ENCODE measurements at places on chromosomes 12 and 14. TPM values are rescaled to one million over a fixed set of nuclear protein-coding genes. Genes with fewer than 3 reads are reported as not detected.

WNT1 gene
- not detected for total RNA-seq

DNA sequence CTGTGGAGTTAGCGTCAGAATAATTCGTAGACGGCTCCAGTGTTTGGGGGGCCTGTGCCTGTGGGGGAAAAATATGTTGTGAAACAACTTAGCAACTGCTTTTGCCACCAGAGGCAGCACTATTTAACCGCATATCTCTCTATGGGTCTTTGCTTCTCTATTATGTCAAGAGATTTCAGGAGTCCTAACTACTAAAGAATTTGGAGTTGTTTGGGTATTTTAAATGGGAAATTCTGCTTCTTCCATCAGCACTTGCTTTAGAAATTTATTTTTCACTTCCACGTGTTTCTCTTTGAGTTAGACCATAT, 594 bp upstream of the CLEC14A start:
- no peak for DNase-seq

- no peak for DNase-seq
Observed at GRCh38 chr12:27316947-27317346, 15.7 kb upstream of the BMAL2 start.

GRCh38 chr12:57694459-57695019, 607 bp downstream of the OS9 start:
- peak; percentile 3 for DNase-seq

DNA sequence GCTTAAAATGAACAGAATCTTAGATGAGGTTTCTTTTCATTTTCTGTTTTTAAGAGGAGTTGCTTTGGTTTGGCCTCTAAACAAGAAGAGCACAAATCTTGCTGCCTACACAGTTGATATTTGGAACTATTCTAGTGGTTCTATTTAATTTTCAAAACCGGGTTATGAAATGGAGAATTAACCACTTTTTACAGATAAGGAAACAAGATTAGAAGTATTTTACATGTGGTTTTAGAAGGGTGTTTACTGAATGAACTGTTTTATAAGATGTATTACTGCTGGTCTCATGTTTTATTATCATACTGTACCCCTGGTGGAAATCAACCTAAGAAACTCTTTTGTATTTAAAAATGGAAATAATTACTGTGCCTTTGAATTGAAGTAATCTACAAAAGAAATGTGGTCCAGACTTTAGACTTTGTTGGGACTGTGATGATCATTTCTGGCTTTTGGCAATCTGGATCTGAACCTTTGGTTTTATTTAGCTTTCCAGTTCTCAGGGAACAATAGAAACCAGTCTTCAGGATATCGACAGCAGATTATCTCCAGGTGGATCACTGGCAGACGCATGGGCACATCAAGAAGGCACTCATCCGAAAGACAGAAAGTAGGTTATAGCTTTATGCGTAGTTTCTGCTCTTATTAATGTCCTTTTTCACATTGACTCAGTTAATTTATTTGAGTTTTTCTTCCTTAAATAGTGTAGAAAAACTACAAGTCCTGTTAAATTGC, 43.2 kb downstream of the TBK1 start:
- no peak for DNase-seq

- DNase-seq, result peak; percentile 55
Observed at GRCh38 chr12:15230751-15231150, 9.5 kb upstream of the RERG start.

DNA sequence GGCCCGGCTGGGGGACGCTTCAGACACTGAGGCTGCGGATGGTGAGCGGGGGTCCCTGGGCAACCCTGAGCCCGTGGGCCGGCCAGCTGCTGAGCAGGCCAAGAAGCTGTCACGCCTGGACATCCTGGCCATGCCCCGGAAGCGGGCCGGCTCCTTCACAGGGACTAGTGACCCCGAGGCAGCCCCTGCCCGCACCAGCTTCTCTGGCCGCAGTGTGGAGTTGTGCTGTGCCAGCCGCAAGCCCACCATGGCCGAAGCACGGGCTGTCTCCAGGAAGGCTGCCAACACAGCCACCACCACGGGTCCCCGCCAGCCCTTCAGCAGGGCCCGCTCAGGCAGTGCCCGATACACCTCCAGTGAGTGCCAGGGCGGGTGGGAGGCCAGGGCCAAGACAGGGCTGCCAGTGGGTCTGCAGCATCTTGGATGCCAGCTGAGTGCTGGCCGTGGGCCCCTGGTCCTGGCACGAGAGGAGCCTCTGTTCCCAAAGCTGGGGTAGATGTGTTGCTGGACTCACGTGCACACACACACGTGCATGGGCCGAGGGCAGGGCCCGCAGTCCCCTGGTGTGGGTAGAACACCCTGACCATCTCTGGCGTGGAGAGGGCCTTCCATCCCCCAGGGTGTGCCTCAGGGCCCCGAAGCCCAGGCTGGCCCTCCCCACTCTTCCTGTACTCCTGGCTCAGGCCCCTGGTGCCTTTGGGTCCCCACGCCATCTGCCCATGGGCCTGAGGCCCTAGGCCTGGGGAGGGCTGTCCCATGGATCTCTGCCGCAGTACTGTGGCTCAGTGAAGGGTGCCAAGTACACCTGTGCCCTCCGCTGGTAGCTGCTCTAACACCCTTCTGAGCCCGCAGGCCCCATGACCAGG, 22.8 kb downstream of the CEP170B start:
- no peak for DNase-seq

TAS2R50 gene
- total RNA-seq, result 0.11 TPM

DNA sequence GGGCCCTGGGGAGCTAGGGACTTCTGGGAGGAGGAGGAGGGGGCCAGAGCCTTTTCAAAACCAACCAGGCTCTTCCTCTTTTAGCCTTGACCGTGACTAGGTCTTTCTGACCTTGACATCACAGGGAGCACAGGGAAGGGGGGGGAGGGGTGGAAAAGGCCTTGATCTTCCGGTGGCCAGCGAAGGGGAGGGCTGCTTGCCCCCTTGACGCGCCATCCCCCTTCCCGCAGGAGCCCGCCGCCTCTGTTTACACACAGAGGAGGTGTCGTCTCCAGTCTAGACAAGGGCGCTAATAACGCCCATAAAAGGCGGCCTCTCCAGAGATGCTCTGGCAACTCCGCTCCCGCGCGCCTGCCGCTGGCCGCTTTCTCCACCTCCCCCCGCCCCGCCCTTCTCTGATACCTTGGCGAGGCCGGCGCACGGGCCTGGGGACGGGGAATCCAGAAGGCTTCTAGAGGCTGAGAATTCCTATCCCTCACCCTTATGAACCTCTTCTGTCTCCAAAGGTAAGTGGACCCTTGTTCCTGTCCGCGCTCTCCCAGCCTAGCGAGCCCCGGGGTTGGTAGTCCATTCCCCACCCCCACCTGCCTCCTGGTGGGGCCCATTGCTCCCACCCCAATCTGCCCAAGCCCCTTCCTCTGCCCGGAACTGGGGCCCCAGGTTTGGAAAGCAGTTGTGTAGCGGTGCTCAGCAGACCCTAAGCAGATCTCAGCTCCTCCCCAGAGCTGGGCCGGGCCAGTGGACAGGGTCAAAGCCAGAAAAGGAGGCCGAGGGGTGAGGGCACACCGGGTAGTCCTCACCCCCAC, 4.9 kb upstream of the HOXC12 start:
- DNase-seq, result no peak

GRCh38 chr14:33455654-33456345, 495.1 kb downstream of the EGLN3 start:
- DNase-seq, result no peak

PRH2 gene
- total RNA-seq, result not detected

- peak; percentile 31 for DNase-seq
Observed at GRCh38 chr12:56377310-56377988, 14.8 kb upstream of the APOF start.

GRCh38 chr14:61582815-61583214, 112.5 kb upstream of the HIF1A start:
- DNase-seq, result no peak

C12orf56 gene
- 0.44 TPM for total RNA-seq

- DNase-seq, result no peak
Observed at GRCh38 chr12:41205070-41205709, 17.1 kb downstream of the PDZRN4 start.

FOXG1 gene
- total RNA-seq, result not detected

DNA sequence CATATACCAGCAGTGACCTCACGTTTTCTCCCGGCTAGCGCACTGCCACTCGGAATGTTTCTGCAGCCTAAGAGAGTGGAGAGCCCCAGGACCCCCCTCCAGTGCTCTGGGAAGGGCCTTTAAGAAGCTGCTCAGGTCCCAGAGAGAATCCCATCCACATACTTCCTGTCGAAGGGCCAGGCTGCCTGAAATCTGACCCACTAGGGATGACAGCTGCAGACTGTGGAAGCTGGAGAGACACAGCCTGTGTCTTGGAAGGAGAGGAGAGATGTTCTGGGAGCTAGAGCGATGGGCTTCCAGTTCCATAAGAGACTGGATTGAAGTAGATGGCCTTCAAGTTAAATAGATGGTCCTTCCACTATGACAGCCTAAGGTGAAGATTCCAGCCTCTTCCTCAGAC, 54.4 kb downstream of the IQSEC3 start:
- DNase-seq, result no peak

GRCh38 chr14:92421751-92422150, 91.8 kb upstream of the RIN3 start:
- no peak for DNase-seq

DNA sequence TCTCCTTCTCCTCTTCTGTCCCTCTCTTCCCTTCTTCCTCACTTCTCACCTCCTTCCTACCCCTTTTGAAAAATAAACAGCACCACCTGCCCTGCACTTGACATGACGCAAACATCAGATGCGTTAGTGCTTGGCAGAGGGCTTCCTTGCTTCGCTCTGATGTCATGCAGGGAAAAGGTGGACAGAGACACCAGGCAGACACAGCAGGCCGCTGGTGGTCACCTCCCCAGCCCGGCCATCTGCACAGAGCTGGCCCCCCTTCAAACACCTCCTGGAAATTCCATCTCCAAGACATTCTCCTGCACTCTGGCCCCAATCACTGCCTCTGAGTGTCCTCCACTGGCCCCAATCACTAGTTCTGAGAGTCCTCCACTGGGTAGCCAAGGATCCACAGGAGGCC, 353.6 kb downstream of the MED13L start:
- no peak for DNase-seq

ADCK1 gene
- total RNA-seq, result 6.7 TPM

GRCh38 chr12:46659824-46660223, 166.0 kb downstream of the SLC38A4 start:
- DNase-seq, result no peak

GRCh38 chr12:114189266-114189665, 216.7 kb downstream of the TBX5 start:
- no peak for DNase-seq

DNA sequence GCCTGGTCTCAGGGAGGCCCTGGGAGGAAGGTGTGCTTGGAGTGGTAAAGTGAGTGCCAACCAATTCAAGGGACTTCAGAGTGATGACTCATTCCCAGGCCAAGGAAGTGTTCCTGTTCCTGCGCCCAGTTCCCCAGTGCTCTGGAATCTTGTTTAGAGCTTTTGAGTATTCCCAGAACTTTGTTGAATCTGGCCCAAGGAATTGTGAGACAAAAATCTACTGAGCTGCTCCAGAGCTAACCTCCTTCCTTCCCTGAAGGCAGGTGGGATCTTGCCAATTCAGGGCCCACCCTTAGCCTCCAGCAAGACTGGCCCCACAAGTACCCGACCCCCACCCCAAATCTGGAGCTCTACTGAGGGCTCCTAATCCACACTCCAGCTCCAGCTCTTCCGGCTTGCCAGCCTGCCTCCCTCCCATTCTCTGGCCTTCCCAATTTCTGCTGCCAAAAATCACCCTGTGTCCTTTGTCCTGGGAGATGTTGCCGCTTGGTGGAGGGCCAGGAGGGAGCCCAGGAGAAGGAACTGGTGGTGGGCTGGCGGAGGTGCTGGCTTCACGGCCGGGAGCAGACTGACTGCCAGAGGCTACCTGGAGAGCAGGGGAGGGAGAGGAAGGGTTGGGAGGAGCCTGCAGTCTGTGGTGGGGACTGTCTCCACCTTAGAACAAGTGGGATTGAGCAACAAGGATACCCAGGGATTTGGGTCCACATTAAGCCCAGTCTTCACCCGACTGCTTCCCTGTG, 2.0 kb upstream of the ATN1 start:
- peak; percentile 89 for DNase-seq

GPR137C gene
- total RNA-seq, result 0.17 TPM

HHIPL1 gene
- total RNA-seq, result 0.46 TPM

DNA sequence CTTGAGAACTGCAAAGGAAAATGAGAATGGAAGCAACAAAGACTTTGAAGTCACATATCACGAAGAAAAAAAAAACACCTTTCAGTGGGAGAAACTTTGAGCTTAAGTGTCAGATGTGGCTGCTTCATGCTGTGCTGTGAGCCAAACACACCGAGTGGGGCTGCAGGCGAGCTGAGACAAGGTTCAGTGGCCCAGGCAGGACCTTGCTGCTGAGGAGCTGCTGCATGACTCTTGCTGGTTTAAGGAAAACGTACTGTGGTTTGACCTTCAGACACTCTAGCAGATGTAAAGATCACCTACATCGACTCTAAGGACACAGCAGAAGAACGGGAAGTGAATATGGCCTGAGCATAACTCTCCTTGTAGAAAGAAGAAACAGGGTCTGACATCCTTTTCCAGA, 118.1 kb upstream of the OR4E1 start:
- no peak for DNase-seq

KRT81 gene
- not detected for total RNA-seq

SRRM4 gene
- not detected for total RNA-seq

DNA sequence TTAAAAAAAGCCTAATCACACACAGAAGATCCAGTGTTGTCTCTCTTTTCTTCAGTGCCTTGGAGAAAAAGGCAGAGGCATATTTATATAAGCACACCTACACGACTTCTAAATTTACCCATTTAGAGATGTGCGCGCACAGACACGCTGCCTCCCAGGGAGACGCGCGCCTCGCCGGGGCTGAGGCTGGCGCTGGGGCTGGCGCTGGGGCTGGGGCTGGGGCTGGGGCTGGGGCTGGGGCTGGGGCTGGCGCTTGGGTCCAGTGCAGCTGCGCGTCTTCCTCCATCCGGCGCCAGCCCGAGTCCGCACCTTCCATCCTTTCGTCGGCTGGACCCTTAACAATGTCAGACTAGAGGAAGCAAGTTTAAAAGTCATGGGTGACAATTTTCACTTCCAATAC, 118.4 kb upstream of the ARID2 start:
- no peak for DNase-seq

TCL1A gene
- not detected for total RNA-seq

DNA sequence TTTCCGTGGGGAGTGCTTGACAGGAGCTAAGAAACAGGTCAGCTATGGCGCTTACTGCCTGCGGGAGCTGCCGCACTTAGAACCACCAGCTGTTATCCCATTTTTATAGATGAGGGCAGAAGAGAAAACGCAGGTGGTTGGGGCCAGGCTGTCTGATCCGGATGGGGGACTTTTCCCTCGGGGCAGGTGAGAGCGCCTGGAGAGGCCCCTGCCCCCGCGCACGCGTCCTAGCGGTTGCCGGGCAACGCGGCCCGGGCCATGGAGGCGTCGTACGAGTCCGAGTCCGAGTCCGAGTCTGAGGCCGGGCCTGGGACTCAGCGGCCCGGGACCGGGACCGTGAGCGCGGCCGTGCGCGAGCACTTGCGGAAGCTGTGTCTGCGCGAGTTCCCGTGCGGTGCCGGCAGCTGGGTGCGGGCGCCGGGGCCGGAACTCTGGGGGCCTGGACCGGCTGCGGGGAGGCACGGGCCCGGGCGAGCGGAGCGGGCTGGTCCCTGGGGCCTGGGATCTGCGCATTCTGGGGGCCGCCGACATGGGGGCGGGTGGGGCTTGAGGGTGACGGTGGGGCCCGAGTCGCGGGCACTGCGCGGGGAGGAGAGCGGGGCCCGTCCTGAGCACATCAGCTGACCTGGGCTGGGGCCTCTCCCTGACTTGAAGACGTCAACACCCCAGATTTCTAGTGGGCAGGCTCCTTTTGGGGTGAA, at the start of gene LRRC43:
TSS of gene LRRC43 (plus strand) at position 237 of the 701 bp plus-strand sequence. CDS start at position 259, 22 bp downstream.
- DNase-seq, result no peak

Measured in foreskin keratinocyte (primary cell).